Right ventricle myocardium inferior (tissue), 1 donor: ENCODE measurements at places on chromosomes 1 and 21. TPM values are rescaled to one million over a fixed set of nuclear protein-coding genes. Genes with fewer than 3 reads are reported as not detected.

CPTP gene
- total RNA-seq: 119 TPM

SYT11 gene
- 9.2 TPM for total RNA-seq

FLG gene
- total RNA-seq: not detected

DNA sequence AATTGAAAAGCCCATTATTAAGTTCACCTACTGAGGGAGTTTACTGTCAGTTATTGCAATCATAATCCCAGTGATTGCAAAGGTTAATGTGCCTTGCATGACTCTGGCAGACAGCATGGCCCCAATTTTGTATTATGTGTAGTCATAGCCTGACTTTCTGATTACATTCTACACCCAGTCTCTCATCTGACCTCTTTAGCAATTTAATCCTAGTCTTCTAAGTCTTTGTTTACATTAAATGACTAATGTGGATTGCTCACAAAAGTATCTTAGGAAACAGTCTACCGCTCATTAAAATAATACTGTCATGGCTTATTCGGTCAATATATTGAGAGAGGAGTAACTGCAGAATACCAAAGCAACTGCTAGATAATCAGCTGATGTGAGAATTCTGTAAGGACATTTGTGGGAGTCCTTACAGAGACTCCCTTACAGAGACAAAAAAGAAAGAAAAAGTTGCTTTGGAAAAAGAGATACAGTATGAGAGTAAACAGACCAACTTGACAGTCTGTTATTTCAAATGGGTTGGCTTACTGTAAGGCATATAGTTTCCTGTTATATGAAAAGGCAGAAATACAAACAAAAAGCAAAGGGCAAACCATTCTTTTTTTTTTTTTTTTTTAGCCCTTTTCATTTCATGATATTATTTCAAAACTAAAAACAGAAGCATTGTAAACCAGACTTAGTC is 42.8 kb downstream of the SMG7 start:
- DNase-seq: no peak

DNA sequence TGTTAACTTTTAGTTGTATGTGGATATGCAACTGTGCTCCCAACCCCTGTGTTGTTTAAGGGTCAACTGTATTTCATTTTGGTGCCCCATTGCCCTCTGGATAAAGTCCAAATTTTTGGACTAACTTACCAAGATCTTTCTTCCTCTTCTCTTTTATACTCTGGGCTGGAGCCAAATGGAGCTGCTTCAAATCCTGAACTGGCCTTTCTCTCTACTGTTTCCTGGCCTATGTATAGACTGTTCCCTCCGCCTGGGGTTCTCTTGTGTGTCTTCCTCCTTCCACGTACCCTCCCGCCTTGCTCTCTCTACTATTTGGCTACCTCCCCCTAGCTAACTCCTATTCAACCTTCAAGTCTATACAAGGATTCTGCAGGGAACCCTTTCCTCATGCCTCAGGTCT is 8.4 kb upstream of the CDC14A start:
- DNase-seq: no peak
